ENCODE measurements at places on chromosomes 3 and 15.

- DNase-seq = no peak
These were observed 20.6 kb upstream of the RBM5 start for GRCh38 chr3:50068134-50068533.

DNA sequence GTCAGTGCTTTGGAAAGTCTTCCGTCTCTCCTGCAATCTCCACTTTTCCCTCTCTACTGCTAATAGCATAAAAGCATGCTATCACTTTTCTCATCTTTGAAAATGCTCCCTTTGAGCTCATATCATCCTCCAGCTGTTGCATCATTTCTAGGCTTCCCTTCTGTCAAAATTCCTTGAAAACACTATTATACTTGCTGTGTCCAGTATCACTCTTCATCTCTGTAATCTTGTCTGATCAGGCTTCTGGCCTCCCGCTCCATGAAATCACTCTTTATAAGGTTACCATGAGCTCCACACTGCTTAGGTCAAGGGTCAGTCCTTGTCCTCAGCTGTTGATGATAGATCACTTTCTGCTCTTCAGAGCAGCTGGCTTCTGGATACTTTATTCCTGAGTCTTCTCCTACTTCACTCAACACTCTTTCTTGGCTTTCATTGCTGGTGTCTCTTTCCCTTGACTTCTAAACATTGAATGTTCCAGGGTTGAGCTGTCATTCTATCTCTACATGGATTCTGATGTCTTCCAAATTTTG lies 50.9 kb upstream of the SPTSSB start:
- no peak for DNase-seq

GRCh38 chr3:14846226-14846880 lies 27.6 kb downstream of the FGD5 start:
- no peak for DNase-seq

GRCh38 chr15:78182821-78183220 lies 33.7 kb downstream of the IDH3A start:
- no peak for DNase-seq

- DNase-seq = peak; percentile 20
These were observed 10.6 kb downstream of the ARHGEF26 start for GRCh38 chr3:154131830-154132229.

DNA sequence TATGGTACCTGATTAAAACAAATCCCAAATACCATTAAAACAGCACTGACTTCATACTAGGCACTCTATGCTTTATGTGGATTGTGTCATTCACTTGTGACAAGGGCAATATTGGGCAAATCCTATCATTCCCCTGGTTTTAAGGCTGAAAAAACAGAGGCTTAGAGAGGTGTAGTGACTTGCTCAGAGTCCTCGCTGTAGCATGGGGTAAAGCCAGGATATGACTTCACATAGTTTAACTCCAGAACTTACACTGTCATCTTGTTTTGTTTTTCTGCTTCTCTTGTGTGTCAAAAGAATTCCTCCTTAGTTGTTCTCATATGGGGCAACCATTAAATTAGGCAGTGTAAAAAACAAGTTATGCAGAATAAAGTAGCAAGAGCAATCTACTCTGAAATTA lies 40.3 kb upstream of the ICE2 start:
- DNase-seq = no peak

DNA sequence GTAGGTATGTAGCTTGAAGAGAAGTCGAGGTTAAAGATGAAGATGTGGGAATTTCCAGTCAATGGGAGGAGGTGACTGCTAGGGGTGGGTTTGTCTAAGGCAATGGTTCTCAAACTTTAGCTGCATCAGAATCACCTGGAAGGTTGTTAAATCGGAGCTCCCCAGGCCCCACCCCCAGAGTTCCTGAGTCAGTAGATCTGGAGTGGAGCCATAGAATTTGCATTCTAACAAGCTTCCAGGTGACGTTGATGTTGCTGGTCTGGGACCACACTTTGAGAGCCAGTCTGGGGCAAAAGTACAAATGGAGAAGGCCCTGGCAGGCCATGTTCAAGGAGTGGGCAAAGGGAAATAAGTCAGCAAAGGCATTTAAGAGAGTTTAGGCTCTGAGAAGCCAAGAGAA lies 69.1 kb downstream of the CMTM8 start:
- DNase-seq = no peak

DNA sequence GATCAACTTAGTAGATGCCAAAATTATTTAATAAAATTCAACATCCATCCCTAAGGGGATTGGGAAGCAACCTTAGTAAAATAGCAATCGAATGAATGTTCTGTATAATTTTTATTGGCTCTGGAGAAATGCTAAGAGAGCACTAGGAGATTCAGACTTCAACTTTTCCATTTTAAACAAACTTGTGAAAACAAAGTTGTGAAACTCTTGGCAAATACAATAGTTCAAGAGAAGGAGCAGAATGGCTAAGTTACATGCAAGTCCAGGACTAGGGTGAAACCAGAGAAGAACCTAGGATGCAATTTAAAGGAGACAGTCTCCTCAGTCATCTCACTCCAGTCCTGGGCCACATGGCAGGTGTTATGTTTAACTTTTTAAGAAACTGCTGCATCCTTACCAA lies 16.7 kb upstream of the ZNF280D start:
- DNase-seq = no peak

DNA sequence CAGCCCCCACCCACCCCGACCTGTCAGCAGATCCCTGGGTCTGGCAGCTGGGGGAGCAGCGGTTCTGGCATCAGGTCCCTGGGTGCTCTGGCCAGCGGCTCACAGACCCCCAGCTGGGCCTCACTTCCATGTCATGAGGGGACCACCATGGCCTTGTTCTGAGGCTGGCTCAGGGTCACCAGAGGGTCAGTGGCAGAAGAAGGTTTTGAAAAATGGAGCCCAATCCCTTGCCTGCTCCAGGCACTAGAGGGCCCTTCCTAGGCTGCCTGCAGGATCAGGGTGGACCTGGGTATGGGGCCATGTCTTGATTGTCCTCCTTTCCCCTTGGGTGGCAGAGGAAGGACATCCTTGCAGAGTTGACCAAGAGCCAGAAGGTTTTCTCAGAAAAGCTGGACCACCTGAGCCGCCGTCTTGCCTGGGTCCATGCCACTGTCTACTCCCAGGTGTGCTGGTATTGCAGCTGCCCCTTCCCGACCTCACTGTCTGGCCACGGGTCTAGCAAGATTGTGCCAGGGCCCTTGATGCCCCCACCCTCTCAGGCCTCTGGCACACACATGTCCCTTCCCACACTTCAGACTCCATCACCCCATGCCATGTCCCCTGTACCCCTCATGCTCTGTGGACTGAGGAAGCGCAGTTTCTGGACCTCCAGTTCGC lies 12.9 kb downstream of the AMIGO3 start:
- no peak for DNase-seq

DNA sequence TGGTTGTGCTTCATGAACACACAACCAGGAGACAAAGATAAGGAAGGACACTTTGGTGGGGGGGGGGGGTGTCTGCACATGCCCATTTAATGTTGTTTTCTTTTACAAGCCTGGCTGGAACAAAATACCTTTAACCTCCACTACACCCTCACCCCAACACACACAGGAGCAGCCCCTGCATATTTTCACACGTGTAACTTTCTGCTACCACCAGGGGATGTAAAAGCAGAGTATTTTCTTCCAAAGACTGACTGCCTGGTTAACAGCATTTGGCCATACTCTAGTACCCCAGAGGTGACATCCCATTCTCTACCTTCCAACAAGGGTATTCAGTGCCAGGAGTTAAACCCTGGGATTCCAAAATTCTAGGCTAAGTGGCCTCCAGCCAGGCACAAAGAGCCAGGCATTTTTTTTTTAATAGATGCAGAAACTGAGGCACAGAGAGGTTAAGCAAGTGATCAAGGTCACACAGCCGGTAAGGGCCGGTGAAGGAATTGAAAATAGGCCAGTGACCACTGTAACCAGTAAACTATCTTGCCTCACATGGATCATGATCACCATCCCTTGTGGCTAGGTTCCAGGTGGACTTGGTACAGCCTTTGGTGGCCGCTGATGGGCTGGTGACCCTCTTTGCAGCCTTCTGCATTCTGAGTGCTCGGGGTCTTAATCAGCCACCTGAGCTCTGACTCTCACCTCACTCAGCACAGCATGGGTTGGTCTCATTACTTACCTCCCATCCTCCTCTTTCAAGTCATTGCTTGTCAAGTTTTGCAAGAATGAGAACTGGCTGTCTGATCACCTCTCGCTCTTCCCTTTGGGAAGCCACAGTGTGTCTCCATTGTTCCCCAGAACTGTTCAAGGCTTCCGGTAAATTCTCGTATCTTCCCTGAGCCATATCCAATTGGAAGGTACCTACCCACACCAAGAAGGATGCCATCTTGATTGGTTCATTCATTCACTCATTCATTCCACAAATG lies 20.4 kb downstream of the MAGI1 start:
- DNase-seq = no peak

GRCh38 chr3:78957456-78957855 lies 810.3 kb downstream of the ROBO1 start:
- DNase-seq = no peak

DNA sequence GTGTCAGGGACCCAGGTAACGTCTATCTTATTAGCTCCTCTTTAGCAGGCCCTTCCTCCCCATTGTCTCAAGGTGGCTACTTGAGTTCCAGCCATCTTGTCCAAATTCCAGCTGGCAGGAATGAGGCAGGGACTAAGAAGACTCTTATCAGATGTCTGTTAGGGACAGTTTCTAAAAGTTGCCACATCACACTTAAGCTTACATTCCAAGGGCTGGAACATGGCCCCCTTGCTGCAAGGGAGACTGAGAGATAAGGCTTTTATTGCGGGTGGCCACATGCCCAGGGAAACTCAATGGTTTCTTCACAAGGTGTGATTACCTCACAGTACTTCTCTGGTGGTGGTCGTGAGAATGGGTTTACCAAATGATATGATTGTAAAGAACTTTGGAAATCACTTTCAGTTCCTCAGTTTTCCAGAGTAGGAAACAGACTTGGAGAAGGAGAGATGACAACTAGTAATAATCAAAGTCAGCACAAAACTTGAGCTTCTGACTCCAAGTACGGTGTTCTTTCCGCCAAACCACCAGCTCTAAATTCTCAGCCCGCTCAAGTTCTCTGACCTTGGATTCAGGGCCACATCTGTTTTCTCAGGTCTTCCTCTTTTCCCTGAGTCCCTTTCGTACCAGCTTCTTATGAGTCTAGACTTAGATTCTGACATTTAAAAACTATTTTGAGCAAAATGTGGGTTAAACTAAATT lies 14.2 kb downstream of the PDIA5 start:
- no peak for DNase-seq

DNA sequence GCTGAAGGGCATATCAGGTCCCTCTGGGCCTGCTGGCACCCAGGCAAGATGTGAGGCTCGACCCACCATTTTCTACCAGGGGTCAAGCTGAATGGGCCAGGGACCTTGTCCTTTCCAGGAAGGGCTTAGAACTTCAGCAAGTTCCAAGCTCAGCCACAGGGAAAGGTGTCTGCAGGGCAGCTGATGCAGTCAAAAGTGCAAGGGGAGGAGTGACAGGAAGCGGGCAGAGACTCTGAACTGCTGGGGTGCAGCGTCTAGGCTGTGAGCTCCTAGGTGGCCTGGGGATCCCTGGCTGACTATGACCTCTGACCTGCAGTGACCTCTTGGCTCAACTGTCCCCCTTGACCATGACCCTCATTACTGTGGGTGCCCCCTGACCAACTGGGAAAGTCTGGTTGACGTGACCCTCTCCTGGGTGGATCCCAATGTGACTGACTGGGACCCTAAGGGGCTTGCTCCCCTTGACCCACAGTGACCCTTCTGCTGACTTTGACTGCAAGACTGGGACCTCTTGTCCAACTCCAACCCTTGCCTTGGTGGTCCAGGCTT lies 14.4 kb upstream of the SEC13 start:
- DNase-seq = no peak

DNA sequence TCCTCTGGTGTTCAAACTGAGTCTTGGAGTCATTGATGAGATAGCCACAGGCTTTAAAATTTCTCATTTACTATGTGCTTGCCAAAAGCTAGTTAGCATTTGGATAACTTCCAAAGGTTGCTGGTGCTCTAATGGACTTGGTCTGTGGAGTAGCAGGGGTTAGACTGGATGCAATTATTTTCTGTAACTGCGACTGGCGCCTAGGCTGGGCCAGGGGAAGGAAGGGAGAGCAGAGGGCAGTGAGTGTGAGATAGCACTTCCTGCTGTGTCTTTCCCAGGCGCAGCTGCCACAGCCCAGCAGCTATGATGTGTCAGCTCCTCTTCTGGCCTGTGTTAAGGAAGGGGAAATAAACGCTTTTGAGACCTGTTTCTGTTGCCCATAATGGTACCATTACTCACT lies 98.6 kb downstream of the MYRIP start:
- no peak for DNase-seq

GRCh38 chr15:65653801-65654521 lies 32.2 kb downstream of the SLC24A1 start:
- DNase-seq = no peak

DNA sequence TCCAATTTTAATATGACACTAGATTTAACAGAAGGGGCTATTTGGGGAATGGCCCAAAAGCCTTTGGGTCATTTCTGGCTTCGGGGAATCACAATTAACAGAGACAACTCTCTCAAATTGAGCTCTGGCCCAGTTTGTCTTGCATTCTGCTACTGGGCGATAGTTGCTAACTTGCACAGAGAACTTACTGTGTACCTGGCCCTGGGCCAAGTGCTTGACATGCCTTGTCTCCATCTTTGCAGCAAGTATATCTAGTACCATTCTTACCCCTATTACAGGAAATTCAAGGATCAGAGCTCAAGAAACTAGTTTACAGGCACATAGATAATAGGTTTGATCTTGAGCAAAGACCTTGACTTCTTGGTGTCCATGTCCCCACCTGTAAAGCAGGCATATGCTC lies 175.7 kb downstream of the TMEM108 start:
- DNase-seq = no peak

- DNase-seq = no peak
These were observed 30.2 kb downstream of the ZNF710 start for GRCh38 chr15:90031231-90031791.

GRCh38 chr3:124078953-124079911 lies 87.3 kb upstream of the ROPN1 start:
- DNase-seq = peak; percentile 34

DNA sequence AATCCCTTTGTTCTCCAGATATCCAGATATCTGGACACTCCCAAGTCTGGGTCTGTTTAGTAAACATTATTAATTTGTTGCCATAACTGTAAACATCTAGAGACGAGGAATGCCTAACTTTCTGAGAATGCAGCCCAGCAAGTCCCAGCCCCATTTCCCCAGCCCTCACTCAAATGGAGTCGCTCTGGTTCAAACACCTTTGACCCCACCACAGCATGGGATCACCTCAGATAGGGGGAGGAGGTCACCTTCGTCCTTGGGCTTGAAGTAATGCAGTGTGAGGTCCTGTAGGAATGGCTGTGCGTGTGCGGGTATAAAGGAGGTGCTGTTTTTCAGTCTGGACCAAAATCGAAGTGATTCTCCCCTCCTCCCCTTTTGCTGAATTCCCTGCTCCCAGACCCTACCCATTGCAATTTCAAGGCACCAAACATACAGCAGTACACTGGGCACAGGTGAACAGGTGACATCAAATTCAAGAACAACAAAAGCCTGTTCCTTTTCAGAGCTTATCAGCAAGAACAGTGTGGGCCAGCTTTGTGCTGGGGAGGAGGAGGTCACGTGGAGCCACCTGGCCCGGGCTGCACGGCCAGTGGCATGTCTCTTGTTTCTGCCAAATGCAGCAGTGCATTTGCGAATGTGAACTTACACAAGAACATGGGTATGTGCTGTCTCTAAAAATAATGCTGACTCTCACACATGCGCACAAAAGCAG lies 57.5 kb upstream of the TRPM1 start:
- no peak for DNase-seq
